ENCODE measurements at places on chromosomes 2 and 18. TPM values are rescaled to one million over a fixed set of nuclear protein-coding genes. Genes with fewer than 3 reads are reported as not detected.
A peak's percentile ranks its signal among the peaks of the same experiment; 100 is the strongest.

DNA sequence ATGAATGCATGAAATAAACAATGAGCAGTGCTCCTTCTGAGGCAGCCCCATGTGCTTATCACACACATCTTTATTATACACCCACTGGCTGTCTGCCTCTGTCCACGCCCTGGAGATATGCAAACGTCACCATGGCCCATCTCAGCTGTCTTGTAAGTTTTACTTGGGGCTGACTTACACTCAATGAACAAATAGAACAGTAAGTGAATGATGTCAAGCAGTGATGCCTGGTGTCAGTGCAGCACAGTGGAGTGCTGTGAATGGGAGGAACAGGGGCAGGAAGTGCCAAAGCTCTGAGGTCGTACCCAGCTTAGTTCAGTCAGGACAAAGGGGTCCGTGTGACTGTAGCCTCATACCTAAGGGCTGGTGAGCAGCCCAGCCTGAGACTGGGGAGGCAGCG lies 659.5 kb upstream of the HS6ST1 start:
- DNase-seq, result no peak

- peak; percentile 67 for DNase-seq
Observed at GRCh38 chr2:198374375-198375082, 570.1 kb downstream of the PLCL1 start.

- DNase-seq, result no peak
Observed at GRCh38 chr2:224127871-224128501, 88.9 kb upstream of the SERPINE2 start.

DNA sequence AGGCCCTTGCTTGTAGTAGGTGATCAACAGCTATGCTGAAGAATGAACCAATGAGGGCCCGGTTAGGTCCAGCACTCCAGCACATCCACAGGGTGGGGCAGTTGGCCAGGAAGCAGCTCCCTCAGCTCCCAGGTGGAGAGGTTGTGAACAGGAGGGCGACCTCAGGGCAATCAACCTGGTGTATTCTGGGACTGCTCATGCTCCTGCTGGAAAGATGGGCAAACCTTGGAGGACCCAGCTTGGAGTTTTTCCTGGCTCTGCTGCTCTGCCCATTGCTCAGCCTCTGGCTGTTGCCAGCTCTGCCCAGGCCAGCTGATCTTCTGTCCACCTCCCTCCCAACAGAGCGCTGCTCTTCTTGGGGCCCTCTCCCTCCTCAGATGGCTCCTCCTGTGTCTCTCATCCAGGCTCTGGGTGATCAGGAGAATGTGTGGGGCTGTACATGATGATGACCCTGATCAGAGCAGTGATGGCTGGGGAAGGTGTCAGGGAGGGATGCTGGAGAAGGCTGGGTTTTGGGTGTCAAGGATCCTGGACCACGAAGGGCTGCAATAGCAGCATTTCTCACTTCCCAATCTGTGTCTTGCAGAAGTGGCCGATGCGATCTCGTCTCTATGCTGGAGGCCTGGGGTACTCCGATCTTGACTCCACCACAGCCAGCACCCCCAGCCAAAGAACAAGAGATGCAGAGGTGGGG lies 3.4 kb downstream of the TCF23 start:
- no peak for DNase-seq

- DNase-seq, result no peak
Observed at GRCh38 chr2:131034122-131035051, 58.9 kb downstream of the FAM168B start.

POTEF gene
- total RNA-seq, result not detected
